NCI-H1694 (cell line): ENCODE measurements at places on chromosomes 2 and 18.

DNA sequence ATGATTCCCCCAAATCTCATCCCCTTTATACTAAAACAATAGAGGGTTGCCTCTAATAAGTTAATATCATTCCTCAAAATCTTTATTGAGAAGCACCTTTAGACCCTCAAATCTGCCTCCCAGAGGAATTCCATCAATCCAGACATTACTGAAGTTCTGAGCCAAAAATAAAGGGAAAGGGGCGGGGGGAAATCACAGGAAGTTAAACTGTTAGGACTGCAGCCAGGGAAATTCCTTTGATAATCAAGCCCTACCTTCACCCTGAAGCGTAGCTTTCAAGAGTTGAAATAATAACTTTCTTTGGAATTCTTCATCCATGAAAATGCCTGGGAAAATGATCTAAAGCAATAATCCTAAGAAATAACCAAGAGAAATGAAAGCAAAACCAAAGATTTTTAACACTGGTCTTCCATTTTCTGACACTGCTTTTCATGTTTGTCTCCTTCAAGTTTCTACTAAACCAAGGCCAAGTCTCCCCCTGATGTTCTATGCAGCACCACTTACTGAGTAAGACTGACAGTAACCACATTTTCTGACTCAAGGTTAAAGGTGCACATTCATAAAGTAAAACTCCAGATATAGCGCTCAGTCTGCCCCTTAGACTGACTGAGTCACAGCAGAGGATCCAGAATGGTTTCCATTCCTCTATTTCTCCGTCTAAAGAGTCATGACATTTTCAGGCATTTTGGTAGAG lies 78.2 kb downstream of the TCF4 start:
- DNase-seq = no peak

DNA sequence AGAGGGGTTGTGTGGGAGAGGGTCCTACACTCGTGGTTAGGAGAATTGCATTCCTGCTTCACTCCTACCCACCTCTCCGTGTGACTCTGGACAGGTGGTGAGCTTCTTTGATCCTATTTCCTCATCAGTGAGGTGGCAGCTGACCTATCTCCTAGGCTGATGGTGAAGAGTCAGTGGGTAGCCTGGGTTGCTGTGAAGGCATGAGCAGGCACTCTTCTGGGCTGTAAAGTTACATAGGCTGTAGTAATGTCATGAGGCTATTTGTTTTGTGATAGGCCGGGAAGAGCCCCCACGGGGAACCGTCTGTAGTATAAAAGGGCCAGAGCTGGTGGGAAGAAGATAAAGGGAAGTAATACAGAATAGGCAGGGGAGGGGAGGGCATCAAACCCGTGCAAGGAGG lies 83.8 kb downstream of the TMEM247 start:
- DNase-seq = no peak

DNA sequence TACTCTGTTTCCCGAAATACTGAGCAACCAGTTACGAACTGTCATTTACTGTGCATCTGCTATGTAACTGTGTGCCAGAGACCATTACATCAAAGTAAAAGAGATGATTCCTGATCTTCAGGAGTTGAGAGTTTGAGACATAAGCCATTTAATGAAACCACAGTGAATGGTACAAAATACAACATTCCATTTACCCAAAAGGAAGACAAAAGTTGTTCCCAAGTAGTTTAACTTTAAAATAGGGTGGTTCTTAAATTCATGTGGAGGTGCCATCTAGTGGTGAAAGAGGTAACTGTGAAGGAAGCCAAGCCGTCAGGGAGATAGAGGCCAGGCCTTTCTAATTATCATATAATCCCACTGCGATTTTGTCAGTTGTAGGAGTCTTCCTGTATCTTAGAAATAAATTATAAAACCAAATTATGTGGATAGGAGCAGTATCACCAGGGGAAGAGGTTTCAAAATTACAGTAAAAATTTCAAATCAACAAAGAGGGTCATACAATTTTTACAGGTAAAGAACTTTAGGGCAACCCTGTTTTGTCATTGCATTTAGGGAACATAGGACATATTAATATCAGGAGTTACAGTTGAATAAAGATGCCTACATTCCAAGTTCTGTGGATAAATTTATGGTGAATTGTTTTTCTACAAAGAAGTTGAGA lies 67.7 kb downstream of the EPAS1 start:
- peak; percentile 61 for DNase-seq

GRCh38 chr2:64244037-64244416 lies 99.8 kb upstream of the PELI1 start:
- DNase-seq = no peak

DNA sequence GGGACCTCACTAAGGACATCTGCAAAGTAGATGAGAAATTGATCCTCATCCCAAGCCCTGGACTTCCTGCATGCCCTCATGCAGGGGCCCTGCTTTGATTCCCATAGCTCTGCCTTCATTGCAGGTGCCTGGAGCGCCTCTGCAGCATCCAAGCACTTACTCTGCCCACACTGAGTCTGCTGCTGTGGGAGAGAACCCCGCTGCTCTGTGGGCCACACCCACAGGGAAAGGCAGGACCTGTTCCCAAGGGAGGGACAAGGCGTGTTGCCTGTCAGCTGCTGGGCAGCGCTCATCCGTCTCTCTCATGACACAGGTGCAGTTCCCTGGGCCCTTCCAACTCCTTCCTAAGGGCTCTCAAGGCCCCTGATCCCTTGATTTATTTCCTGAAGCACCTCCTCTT lies 266.8 kb upstream of the SMIM21 start:
- no peak for DNase-seq

DNA sequence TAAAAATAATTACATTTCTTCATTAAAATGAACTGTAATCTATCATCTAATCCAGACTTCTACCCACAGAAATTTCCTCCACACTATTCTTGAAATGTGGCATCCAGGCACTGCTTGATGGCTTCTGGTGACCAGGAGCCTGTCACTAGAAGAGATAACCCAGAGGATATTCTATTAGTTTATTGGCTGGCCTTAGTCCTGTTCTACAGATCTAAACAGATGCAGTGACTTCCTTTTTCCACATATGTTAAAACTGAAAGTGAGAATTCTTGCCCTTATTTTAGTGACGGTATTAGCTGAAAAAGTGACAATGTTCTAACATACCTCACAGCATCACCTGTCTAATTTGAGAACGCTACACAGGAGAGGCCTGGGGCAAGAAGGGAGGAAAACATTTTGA lies 775.4 kb downstream of the TSN start:
- no peak for DNase-seq

GRCh38 chr2:119682578-119682977 lies 3.6 kb downstream of the TMEM177 start:
- no peak for DNase-seq

GRCh38 chr18:75343389-75343788 lies 84.1 kb downstream of the SMIM21 start:
- DNase-seq = no peak

DNA sequence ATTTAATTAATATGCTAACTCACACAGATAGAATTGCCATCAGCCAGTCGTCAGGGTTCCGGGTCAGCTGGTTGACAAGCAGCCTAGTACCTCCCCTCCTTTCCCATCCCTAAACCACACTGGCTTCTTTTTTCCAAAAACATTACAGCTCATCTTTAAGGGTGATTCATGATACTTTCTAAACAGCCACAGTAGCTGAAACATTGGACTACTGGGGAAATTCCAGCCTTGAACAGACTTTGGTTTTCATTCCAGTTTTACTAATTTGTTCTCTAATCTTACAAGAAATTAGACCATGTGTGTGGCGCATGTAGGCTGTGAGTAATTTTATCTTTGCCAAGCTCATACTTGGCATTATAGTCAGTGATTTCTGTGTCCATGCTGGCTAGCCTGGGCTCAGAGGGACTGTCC lies 110.8 kb downstream of the FMNL2 start:
- DNase-seq = no peak

- DNase-seq = no peak
Measured at GRCh38 chr18:73614812-73615211, 532.8 kb downstream of the FBXO15 start.

DNA sequence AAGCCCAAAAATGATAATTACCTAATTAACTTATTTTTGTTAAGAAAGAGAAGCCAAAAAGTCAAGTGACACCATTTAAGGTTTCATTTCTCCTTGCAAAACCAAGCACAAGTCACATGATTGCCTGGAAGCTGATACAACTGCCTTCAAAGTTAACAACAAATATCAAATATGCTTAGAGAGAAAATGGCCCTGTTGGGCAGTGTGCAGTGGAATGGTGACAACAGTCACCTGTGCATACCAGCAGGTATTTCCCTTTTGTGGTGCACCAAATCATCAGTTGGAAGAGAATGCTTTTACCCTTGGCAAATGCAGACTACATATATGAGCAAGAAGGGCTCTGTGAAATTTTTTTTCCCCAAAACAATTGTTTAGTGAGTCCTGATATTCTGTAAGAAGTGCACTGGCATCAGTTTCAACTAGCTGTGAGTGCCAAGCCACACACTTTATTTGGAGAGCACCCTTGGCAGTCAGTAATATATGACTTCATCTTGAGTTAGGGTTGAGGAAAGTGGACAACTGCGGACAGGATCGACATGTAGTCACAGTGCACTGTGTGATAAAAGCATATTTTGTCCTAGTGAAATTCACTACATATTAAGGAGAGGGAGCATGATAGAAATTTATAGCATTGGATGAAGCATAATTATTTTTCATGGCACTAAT lies 74.9 kb upstream of the DOCK10 start:
- DNase-seq = no peak

DNA sequence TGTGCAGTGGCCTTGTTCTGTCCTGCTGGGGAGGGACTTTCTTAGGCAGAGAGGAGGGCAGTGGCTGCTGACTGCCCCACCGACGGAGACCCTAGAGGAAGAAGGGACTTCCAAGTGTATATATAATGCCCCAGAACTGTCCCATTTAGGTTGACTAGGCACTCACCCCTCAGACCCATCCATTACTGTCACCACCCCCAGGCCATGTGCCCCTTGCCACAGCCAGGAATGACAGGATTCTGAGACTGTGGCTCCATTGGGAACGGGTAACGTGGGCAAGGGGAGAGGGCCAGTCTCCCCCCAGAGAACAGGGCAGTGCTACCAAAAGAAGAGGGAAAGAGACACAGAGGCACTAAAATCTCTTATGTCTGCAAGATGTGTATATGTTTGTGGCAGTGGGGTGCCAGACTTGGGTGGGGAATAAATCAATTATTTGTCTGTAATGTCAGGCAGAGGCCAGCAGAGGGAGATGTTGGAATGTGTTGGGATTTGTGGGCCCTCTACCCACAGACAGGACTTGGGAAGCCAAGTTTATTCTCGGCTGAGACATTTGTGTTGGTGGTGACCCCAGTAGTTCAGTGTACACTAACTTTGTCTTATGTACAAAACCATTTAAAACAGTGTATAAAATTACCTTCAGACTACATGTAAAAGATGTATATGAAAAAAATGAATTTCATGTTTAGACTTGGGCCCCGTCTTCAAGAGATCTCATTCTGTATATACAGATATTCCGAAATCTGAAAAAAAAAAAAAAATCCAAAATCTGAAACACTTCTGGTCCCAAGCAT lies 24.0 kb upstream of the TMEM37 start:
- peak; percentile 62 for DNase-seq

- DNase-seq = no peak
Measured at GRCh38 chr18:9861933-9862332, 23.8 kb upstream of the TXNDC2 start.

- no peak for DNase-seq
Measured at GRCh38 chr2:6679471-6679870, 186.2 kb downstream of the CMPK2 start.

DNA sequence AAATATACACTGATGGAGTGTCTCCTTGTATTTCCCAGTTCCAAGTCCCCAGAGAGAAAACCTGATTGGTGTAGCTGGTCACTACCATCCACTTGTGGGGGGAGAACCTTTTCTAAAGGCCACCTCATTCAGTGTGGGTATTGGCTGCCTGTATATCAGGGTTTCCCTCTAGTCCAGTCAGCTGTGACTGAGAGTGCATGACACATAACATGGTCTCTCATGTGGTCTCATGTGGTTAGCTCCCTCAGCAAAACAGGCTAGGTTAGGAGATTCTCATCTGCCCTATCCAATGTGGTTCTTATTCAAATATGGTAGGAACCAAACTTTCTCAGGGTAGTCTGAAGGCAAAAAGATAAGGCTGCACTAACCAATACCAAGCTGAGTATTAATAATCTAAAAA lies 4.1 kb upstream of the GORASP2 start:
- DNase-seq = no peak

DNA sequence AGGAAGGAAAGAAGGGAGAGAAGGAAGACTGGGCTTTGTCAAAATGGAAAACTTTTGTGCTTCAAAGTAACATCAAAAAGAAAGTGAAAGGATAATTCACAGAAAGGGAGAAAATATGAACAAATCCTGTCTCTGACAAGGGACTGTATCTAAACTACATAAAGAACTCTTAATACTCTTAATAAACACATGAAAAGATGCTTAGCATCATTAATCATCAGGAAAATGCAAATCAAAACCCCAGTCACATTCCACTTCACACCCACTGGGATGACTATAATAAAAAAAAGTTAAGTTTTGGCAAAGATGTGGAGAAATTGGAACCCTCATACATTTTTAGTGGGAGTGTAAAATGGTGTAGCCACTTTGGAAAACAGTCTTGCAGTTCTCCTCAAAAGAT lies 11.8 kb upstream of the ZFP36L2 start:
- DNase-seq = no peak

DNA sequence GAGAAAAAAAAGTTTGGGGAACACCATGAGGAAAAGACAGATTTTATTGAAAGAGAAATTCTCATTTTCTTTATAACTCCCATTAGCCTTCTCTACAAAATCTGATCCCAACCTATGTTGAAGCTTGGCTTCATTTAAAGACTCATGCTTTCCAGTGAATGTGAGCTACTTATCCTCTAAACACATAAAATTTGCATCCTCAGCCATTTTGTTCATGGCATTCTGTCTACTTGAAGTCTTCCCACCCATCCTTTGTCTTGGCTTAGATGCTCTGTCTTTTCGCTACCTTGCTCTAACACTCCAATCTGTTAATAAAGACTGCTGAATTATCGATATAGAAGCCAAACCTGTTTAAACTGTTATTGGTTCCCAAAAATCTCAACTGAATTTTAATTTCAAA lies 39.3 kb downstream of the GDF7 start:
- DNase-seq = no peak

- DNase-seq = no peak
Measured at GRCh38 chr2:5164776-5165525, 527.2 kb upstream of the SOX11 start.

- DNase-seq = no peak
Measured at GRCh38 chr2:1047485-1047884, 96.8 kb downstream of the SNTG2 start.

DNA sequence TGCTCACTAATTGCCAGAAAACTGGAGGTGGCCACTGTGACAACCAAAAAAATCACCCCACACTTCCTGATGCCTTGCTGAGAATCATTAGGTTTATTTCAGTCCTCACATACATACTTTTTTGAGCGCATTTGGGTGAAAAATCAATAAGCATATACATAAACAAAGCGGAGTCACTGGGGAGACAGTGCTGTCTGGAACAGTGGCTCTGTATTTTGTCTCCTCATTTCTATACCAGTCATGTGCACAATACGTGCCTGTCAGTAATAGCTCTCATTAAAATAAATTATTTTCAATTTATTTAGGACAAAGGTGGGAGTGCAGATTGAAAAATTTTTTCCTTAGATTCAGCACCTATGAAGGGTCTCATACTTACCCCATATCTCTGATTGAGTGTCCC lies 48.2 kb downstream of the CXCR4 start:
- DNase-seq = no peak
